Activated T-cell treated with anti-CD3 and anti-CD28 coated beads, Interleukin-2, amount 50 U/mL, for 4 hours (primary cell): ENCODE measurements at places on chromosomes 2 and 18. TPM values are rescaled to one million over a fixed set of nuclear protein-coding genes. Genes with fewer than 3 reads are reported as not detected.

PPP1CB gene
- total RNA-seq = 197 TPM

UGT1A8 gene
- not detected for total RNA-seq

ARHGEF4 gene
- 0.43 TPM for total RNA-seq

TLX2 gene
- not detected for total RNA-seq

GRHL1 gene
- total RNA-seq = 1.1 TPM

AGXT gene
- total RNA-seq = 0.43 TPM

RBBP8 gene
- total RNA-seq = 61.5 TPM

MLPH gene
- total RNA-seq = 0.47 TPM

VIT gene
- not detected for total RNA-seq

DNA sequence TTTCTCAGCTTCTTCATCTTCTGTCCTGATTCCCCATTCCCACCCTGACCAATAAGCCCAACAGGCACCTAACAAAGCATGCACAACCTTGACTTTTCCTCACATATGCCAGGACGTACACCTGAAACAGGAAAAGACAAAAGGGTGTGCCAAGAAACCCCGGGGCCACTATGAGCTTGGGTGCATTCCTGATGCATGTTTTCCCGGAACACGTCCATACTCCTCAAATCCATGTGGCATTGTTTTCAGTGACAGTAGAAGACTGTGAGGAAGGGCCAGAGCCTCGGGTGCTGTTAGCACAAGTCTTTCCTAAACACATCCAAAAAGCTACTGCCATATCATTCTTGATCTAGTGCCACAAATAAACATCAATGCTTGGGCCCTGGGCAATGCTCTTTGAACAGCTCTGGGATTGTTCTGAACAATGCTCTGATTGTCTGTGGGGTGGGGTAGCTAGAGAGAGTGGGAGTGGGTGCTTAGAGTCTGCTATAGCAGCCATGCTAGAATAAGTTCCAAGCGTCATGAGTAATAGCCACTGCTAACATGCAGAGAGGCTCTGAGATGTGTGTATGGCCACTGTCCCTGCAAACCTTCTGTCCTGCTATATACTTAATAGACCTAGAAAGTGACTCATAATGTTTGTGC, 181.7 kb upstream of the CRIM1 start:
- DNase-seq = no peak

DNA sequence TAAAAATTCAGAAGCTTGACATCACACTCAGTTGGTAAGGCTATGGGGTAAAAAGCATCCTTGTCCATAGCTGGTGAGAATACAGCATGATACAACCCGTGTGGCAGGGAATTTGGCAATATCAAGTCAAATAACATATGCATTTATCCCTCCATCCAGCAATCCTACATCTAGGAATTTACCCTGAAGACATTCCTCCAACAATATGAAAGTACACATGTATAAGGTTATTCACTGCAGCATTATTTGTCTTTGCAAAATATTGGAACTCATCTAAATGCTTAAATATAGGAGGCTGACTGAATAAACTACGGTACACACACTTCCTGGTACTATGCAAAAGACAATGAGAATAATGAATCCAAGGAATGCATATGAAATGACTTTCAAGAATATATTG, 101.0 kb downstream of the MEP1B start:
- DNase-seq = no peak

GRCh38 chr2:203688798-203689197, 17.6 kb upstream of the CD28 start:
- no peak for DNase-seq

DNA sequence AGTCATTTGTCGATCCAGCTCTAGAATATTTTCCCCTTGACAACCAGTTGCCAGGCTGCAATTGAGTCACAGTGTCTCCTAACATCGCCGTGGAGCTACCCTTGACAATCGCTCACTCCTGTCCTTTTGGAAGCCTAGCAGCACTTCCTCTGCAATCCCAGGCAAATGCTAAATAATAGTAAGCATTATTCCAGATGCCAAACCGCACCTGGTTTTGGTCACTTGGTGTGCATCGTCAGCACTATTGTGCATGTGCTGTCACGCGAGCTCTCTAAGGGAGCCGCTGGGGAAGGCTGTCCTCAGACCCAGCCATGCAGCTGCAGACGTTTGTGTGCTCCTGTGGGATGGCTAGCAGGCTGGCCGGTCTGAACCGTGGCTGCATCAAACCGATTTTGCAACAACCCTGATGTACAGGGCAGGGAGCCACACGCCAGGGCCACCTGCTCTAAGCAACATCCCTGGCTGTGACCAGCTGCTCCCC, 549.5 kb upstream of the ID2 start:
- no peak for DNase-seq

- no peak for DNase-seq
These were observed 228.5 kb downstream of the RTP5 start for GRCh38 chr2:242098034-242098433.

- DNase-seq = no peak
These were observed 94.3 kb downstream of the LIPG start for GRCh38 chr18:49656073-49656692.

DNA sequence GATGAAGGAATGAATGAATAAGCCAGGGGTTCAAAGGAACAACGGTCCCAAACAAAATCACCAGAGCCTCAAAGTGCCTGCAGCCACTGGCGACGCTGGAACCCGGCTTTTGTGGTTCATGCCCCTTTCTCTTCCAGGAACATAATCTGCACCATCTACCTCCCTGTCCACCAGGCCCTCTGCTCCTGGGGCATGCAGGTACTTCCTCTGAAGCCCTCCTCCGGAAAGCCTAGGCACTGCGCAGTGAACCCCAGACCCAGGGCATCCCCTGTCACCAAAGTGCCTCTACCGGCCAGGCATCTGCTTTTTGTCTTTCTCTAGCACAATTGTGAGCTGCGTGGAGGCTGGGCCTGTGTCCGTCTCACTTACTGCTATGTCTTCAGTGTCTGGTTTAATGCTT, 98.6 kb upstream of the TMEM200C start:
- DNase-seq = no peak

DNA sequence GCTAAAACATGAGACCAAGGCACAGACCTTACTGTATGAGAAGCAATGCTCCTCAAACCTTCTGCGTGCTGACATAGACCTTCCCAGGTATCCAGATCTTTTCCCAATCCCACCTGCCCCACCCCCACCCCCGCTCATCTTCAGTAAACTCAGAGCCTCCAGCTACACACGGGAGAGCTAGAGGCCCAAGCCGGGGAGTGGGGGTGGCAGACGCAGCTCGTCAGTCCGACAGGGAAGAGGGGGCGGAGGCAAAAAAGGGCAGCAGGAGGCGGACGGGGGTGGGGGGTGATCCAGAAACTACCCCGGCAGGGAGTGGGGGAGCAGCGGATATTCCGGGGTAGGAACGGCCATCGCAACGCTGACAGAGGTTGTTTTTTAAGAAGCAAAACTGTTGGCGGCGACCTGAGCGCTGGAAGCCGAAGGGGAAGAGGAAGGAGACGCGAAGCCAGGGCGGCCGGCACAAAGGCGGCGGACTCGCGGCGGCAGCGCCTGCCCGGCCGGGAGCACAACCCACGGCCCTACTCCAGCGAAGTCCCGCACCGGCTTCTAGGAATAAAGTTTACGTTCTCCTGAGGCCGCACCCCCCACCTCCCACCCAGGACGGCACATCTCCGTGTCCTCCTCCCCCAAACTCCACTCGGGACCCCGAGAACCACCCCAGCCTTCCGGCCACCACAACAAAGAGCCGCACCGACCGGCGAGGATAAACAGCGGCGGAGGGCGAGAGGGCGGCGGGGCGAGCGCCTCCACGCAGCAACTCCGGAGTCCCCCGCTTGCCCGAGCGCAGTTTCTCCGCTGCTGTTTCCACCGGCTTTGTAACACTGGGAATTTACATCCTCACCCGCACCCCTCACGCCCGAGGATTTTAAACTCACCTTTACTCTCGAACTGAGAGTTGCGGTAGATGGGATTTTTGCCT, 722 bp downstream of the BAZ2B start:
- peak; percentile 33 for DNase-seq

- DNase-seq = peak; percentile 1
These were observed 87.3 kb upstream of the OTOS start for GRCh38 chr2:240227538-240228428.

GRCh38 chr2:55153584-55154299, 78.4 kb downstream of the CLHC1 start:
- no peak for DNase-seq

- no peak for DNase-seq
These were observed 436.1 kb downstream of the LRRTM4 start for GRCh38 chr2:77086051-77086450.

GRCh38 chr2:107062599-107063220, 176.7 kb upstream of the ST6GAL2 start:
- DNase-seq = no peak

- no peak for DNase-seq
These were observed 23.8 kb upstream of the HNRNPLL start for GRCh38 chr2:38626326-38627035.

DNA sequence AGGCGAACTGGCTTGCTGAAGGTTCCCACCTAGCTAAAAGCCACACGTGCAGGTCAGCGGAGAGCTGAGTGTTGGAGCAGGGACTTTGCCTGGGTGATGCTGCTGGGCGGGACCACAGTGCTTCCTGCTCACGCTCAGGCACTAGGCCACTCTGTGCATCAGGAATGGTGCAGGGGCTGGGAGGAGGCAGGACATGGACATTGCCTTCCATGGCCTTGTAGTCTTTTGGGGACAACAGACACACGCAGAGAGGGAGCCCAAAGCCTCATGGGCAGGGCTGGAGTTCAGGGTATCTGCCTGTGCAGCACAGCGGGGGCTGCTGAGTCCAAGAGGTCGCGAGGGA, 207.2 kb downstream of the ZBTB7C start:
- no peak for DNase-seq
